ENCODE measurements at places on chromosomes 3 and 15.
A peak's percentile ranks its signal among the peaks of the same experiment; 100 is the strongest.

DNA sequence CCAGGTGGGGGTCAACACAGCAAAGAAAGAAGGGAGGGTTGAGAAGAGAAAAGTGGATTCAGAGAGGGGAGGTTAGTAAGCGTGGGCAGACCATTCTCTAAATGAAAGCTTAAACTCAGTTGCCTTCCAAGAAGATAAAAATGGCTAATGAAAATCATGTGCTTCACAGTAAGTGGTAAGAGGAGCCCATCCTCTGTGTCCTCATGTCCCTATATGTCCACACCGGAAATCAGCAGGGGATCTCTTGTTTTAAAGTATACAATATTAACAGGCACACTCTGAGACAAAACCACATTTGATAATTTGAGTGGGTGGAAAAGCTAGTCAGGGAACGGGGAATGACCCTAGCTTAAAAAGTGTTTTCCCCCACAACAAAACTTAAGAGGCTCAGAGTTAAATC, 4.4 kb upstream of the FOXP1 start:
- no peaks in the 10 kb centered on the region for H3K27me3 ChIP-seq
- no peak for DNase-seq
- peak overlapping the region; percentile 30 for H3K27ac ChIP-seq
- H3K36me3 ChIP-seq: no peaks in the 10 kb centered on the region

GRCh38 chr3:94130690-94131089, 67.8 kb downstream of the NSUN3 start:
- no peak overlapping the region for H3K27ac ChIP-seq
- no peak overlapping the region for H3K4me3 ChIP-seq
- peaks cover 4% of the 10 kb centered on the region for H3K36me3 ChIP-seq
- no peak for DNase-seq

GRCh38 chr3:143585720-143586456, 262.4 kb downstream of the SLC9A9 start:
- H3K27me3 ChIP-seq: no peaks in the 10 kb centered on the region
- no peak overlapping the region for H3K27ac ChIP-seq
- H3K36me3 ChIP-seq: no peaks in the 10 kb centered on the region

- H3K27ac ChIP-seq: peak overlapping the region; percentile 82
- no peaks in the 10 kb centered on the region for H3K27me3 ChIP-seq
- DNase-seq: no peak
- H3K4me3 ChIP-seq: no peak overlapping the region
- H3K4me1 ChIP-seq: peaks cover 58% of the 10 kb centered on the region
Measured at GRCh38 chr15:60358935-60359682, 38.7 kb downstream of the ANXA2 start.

GRCh38 chr3:64459711-64460110, 228.1 kb downstream of the ADAMTS9 start:
- H3K27ac ChIP-seq: no peak overlapping the region
- H3K4me3 ChIP-seq: no peak overlapping the region
- H3K36me3 ChIP-seq: no peaks in the 10 kb centered on the region
- no peaks in the 10 kb centered on the region for H3K27me3 ChIP-seq
- peaks cover 8% of the 10 kb centered on the region for H3K4me1 ChIP-seq
- DNase-seq: no peak

- DNase-seq: no peak
- no peak overlapping the region for H3K4me3 ChIP-seq
- peaks cover 42% of the 10 kb centered on the region for H3K4me1 ChIP-seq
- H3K27ac ChIP-seq: peak overlapping the region; percentile 60
- no peaks in the 10 kb centered on the region for H3K27me3 ChIP-seq
Measured at GRCh38 chr3:124107104-124107890, 115.4 kb upstream of the ROPN1 start.

DNA sequence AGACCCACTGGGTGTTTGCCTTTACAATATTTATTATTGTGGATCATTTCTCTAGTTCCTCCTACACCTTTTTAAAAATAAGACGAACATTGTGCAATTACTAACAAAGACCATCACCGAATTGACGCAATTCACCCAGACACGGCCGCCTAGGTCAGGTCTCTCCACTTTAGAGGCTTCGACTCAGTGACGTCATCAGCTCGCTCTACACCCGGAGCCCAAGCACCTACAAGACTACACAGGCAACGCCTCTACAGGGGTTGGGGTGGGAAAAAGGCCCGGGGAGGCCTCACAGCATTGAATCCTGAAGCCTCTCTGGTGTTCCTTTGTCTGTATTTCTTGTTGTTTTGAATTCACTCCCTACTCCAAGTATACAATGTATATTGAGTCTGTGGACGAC, 16.6 kb downstream of the ZIC4 start:
- no peak overlapping the region for H3K27ac ChIP-seq
- peaks cover 30% of the 10 kb centered on the region for H3K4me1 ChIP-seq

GRCh38 chr15:39453620-39454019, 127.3 kb upstream of the THBS1 start:
- no peaks in the 10 kb centered on the region for H3K27me3 ChIP-seq
- H3K36me3 ChIP-seq: no peaks in the 10 kb centered on the region
- no peaks in the 10 kb centered on the region for H3K4me1 ChIP-seq
- H3K27ac ChIP-seq: no peak overlapping the region

DNA sequence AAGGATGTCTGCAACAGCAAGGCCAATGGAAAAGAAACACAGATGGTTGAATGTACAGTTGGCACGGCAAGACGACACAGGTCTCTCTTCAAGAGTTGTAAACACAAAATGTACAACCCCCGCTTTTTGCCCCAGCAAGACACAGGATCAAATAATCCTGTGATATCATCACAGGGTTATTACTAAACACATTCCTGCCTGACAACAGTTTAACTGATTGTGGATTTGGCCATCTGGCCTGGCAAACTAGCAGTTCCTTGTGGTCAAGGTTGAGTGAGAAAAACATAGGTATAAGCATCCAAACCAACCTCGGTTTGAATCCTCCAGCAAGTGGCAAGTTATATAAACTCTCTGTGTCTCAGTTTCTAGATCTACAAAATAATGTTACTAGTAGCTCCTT, 23.4 kb downstream of the PARP16 start:
- H3K36me3 ChIP-seq: peaks cover 29% of the 10 kb centered on the region
- no peaks in the 10 kb centered on the region for H3K4me1 ChIP-seq

DNA sequence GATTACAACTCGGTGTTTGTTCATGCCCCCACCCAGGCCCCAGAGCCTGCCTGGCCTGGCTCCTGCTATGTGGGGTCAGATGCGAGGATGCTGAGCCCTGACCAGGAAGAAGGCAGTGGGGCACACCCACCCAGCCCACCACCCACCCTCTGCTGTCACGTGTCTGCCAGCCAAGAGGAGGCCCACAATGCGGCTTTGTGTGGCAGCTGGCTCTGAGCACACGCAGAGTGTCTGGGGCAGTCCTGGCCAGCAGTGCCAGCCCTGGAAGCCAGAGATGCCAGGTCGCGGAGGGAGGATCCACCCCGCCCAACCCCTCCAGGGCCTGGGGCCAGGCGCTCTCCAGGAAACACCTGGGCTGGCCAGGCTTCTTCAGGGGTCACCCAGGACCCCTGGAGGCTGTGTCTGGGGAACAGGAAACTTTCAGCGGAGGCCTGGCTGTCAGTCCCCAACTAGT, 26.4 kb upstream of the KLF13 start:
- no peak for DNase-seq
- no peak overlapping the region for H3K27ac ChIP-seq
- H3K4me3 ChIP-seq: no peak overlapping the region
- H3K36me3 ChIP-seq: no peaks in the 10 kb centered on the region

GRCh38 chr3:131141770-131142169, 115.1 kb downstream of the NEK11 start:
- DNase-seq: no peak
- H3K4me1 ChIP-seq: no peaks in the 10 kb centered on the region
- no peaks in the 10 kb centered on the region for H3K36me3 ChIP-seq
- H3K4me3 ChIP-seq: no peak overlapping the region
